ENCODE measurements at places on chromosomes 7 and 10. TPM values are rescaled to one million over a fixed set of nuclear protein-coding genes. Genes with fewer than 3 reads are reported as not detected.

- DNase-seq = no peak
Observed at GRCh38 chr7:16260236-16260728, 161.1 kb downstream of the CRPPA start.

DNA sequence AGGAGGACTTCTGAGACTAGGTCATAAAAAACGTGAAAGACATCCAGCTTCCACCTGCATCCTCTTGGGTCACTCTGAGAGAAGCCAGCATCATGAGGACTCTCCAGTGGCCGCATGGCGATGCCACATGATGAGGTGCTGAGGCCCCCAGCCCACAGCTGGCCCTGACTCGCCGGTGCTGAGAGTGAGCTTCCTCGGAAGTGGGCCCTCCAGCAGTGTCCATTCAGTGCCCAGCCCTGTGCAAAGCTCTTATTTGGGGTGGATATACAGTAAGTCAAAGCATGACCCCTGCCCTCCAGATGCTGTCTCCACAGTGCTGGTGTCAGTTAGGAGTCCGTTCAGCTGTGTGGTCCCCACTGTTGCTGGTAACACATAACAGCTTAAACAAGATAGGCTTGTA is 93.6 kb upstream of the CHST15 start:
- no peak for DNase-seq

DNA sequence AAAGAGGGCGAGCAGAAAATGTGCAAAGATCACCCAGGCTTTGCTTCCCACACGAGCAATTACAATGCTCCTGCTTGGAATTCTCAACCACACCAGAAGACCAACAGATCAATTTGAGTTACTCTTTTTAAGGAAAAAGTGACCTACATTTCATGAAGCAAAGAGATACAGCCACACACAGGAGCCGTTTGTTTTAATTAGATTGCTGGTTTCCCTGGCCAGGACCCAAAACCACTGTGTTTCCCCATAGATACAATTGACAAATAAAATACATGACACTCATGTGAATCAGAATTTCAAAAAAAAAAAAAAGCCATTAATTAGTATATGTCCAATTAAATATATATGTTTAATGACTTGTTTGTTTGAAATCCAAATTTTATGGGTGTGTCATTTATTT is 458.3 kb downstream of the PLXDC2 start:
- DNase-seq = no peak

DDX50 gene
- polyA plus RNA-seq = 28.0 TPM

TBL2 gene
- polyA plus RNA-seq = 29.4 TPM

TMEM209 gene
- polyA plus RNA-seq = 25.9 TPM
